Activated CD4-positive, alpha-beta T cell treated with anti-CD3 and anti-CD28 coated beads, Interleukin-2, amount 50 U/mL, for 48 hours (primary cell): ENCODE measurements at places on chromosomes 4 and X.

GRCh38 chr4:119683518-119683917 lies 54.9 kb upstream of the PDE5A start:
- no peak for DNase-seq

GRCh38 chr4:17760626-17761025 lies 20.8 kb downstream of the FAM184B start:
- DNase-seq: no peak

DNA sequence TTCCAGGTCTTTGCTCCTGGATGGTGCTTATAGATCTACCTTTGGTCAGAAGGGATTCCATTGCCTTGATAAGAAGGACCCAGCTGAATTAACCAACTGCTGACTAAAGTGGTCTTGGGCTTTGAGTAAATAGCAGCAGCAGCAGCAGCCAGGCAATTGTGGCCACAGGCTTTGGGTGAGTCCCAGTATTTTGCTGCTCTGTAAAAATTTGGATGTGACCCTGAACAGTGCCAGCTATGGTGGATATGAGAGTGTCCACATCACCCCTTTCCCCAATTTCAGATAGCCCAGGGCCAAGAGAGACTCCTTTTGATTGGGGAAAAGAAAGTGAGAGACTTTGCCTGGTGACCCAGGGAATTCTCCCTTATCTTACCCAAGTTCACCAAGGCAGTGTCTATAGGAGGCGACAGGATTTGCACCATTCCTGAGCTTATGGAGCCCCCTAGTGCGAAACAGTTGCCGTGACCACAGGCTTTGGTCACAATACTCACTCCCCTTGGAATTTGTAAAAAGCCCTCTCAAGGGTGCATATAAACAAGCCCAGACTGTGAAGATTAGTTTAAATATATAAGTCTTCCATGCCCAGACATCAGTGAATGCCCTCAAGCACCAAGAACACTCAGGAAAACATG lies 518.0 kb downstream of the TMA16 start:
- DNase-seq: peak; percentile 9

DNA sequence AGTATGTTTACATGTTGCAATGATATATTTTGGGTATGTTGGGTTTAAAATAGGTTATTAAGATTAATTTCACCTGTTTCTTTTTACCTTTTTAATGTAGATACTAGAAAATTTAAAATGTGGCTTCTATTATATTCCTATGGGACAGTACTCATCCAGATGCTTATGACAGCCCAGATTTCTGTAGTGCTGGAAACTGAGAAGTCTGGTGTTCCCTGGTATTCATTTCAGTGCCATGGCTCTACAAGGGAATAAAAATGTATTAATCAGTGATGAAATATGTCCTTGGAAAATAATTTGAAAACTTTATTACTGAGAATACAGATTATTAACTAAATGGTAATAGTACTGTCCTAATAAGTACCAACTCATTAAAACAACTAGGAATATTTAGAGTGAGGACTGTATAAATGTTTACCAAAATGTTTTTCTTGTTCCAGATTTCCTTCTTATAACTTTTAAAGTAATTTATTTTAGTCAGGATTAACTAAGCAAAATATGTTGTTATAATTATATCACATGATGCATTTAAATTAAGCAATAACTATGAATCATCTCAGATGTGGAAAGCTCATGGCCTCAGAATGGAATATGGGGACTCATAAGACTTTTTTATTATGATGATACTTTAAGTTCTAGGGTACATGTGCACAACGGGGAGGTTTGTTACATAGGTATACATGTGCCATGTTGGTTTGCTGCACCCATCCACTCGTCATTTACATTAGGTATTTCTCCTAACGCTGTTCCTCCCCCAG lies 25.3 kb downstream of the ARHGAP24 start:
- DNase-seq: no peak

GRCh38 chr4:3304831-3305609 lies 12.2 kb downstream of the RGS12 start:
- no peak for DNase-seq

- DNase-seq: peak; percentile 37
These were observed at the start of gene SLC16A2 for GRCh38 chrX:74421036-74421739. TSS of gene SLC16A2 (plus strand) at chrX:74421493. CDS start at chrX:74421638, 145 bp downstream.

DNA sequence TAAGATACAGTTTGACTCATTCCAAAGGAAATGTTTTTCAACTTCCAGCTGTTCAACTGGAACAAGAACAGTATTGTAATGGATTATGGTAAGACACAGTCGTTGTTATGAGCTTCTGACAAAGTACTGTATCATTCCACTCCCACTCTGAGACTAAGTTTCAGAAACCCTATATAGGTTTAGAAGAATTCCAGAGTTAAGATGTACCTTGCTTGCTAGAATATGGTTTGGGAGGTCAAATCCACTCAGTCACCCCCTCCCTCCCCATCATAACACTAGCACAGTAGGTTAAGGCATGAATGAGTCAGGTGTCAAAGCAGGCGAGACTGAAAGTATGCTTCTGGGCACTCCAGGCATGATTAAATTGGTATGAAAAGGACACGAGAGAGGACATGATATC lies 339.7 kb downstream of the DMD start:
- no peak for DNase-seq
